Renal pelvis (tissue), 12 donors: ENCODE measurements at places on chromosomes 16 and 17. TPM values are rescaled to one million over a fixed set of nuclear protein-coding genes. Genes with fewer than 3 reads are reported as not detected.

IGFBP4 gene
- polyA plus RNA-seq, result 341 TPM

TEX19 gene
- polyA plus RNA-seq, result 0.06 TPM

SEPTIN1 gene
- polyA plus RNA-seq, result 2.8 TPM

TAC4 gene
- not detected for polyA plus RNA-seq

USP43 gene
- polyA plus RNA-seq, result 10.1 TPM

ADORA2B gene
- 1.3 TPM for polyA plus RNA-seq
